ENCODE measurements at places on chromosomes 2 and 18.

GRCh38 chr2:63581298-63581961 is 6.8 kb downstream of the WDPCP start:
- no peak for DNase-seq

GRCh38 chr2:33839791-33840190 is 240.7 kb upstream of the FAM98A start:
- DNase-seq: no peak

- DNase-seq: no peak
Observed at GRCh38 chr2:109439986-109440385, 173.8 kb downstream of the SEPTIN10 start.

DNA sequence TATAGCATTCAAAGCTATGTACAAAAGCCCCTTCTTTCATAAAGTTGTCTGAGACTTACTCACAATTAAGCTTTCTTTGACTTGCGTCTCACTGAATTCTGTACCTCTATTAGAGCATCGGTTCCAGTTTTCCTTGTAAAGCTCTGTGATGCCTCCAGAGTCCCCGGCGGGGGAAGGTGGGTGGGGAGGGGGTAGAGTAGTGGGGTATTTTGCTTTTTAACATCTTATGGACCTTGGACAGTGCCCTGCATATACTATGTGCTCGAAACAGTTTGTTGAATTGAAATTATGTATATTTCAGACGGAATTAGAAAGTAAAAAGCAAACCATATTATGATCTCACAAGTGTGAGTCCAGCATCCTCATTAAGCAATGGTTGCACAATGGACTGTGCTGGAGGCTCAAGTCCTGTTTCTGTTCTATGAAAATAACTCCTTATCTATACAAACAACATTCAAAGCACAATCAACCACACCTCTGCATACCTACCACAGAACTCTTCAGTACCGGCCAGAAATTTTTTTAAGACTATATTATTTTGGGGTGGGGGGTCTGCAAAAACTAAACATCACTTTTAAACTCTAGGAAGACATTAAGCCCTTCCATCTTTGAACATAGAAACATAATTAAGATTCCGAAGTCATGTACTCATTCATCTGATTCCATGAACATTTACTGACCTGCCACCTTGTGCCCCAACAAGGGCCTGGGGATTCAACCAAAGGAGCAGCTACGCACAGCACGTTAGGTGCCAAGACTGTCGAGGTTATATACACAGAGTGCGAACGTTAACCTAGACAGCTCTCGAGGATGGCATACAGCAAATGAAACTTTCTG is 908 bp downstream of the STAT1 start:
- no peak for DNase-seq

DNA sequence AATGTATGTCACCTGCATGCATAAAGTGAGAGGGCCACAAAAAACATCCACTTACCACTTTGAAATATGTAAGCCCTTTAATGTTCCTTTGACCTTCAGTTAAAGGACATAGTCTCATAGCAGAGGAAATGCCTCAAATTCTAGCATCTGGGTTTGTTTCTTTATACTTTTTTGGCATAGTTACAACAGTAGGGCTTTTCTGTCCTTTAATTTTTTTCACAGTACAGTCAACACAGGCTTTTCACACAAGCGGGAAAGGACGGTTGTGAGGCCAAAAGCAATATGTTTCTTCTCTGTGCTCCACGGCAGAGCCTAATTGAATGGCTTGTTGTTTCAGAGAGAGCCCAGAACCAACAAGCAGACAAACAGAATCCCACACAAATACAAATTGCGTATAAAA is 57.6 kb downstream of the CRIM1 start:
- no peak for DNase-seq

DNA sequence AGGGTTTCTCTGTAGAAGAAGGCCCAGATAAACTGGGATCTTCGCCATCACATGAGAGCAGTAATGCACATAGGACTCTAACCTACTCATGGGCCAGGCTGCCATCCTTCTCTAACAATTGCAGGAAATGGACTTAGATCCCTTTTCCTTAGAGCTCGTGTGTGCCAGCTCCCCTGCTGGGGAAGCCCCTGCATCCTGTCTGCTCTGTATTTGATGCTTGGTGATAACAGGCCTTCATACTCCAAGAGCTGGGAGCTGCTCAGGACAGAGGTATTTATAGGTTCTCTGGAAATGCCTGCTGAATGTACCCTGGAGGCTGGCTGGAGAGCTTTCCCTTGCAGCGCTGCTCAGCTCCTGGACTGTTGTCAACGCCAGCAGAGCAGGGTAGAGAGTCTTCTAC is 249.6 kb downstream of the MTX2 start:
- DNase-seq: no peak

DNA sequence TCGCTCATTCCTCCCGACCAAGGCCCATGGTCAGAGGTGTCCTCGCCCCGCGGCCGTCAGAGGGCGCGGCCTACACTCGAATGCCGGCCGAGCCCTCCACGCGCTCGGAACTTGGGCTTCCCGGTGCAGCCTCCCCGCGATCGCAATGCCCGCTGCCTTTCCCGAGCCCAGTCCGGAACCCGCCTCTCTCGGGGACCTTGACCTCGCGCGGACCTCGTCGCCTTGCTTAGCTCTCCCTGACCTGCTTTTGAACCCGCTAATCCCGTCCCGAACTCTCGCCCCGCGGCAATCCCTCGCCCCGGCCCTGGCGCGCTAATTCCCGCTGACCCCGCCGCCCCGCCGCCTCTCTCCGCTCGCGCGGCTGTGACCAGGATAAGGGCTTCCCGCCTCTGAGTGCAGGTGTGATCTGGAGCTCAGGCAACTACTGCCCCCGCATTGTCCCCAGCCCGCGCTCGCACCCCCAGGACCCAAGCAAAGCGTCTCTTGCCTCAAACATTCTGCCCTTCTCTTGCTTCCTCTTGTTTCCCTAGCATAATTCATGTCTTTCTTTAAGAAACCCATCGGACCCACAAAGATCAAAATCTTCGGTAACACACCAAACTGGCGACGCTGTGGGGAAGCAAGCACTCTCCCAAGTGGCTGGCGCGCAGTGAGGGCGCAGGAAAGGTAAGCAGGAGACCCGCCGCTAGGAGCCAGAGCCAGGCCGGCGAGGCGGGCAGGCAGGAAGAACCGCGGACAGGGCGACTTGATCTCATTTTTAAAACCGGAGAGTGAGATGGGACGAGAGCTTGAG is 46.6 kb upstream of the ATP6V1B1 start:
- no peak for DNase-seq

DNA sequence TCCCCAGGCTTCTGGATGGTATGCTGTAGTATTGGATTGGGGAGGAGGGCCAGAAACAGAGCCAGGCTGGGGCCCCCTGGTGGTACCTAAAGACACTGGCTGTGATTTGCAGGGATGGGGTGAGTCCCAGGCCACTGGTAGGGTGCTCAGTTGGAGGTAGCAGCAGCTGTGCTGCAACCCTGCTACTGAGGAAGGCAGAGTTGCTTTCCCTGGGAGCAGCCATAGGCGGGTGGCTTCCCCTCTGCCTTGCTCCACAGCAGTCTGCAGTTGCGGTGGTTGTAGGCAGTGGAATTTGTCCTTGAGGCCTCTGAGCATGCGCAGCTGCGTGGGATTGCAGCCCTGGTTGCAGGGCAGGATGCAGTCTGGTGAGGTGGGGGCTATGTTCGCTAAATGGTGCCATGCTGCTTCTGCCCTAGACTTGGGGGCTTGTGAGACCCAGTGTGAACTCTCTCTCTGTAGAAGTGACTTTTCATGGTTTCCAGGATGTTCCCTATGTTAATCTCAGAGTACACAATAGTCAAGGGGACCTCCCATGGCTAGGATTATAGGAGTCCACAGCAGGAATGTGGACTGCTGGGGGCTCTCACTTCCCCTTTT is 443.5 kb downstream of the XIRP2 start:
- no peak for DNase-seq

DNA sequence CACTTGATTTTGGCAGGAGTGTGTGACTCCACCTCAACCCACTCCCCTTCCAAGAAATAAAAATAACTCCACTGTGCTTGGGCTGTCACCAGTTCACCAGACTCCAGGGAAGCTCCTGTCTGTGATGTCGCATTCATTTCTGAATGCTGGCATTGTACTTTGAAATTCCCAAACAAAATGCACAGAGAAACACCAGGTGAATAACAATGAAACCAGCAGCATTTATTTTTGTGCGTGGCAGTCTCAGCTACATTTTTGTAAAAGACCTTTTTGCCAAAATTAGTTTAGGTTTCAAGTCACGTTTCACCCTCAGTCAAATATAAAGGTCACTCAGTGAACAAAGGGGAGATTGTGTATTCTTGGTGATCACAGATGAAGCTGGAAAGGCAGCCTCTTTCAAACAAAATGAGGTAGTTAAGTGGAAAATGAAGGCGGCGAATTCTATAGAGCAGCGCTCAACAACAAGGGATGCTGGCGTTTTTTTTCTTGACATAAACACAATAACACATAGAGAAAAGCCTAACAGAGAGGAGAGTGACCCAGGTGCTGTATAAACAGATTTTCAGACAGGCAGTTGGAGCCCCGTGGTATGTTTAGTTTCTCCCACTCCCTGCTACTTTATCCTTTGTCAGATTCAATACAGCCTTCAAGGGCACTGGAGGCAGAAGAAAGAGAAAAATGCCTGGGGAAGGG is 210.3 kb upstream of the GCFC2 start:
- no peak for DNase-seq

DNA sequence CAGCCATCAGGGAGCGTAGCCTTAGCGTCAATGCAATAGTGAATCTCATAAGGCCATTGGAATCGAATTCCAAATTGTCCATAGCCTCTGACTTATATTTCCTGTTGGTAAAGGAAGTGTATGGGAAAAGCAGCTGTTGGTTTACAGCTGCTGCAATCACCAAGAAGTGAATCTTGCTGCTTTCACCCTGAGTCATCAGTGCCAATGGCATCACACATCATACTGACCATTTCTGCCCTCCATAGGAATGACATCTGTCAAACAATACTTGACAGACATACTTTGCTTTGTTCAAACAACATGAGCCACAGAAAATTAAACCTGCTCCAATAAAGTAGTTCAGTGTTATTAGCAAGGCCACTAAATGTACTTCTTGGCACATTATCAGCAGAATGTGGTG is 111.2 kb upstream of the KLHL29 start:
- DNase-seq: no peak

DNA sequence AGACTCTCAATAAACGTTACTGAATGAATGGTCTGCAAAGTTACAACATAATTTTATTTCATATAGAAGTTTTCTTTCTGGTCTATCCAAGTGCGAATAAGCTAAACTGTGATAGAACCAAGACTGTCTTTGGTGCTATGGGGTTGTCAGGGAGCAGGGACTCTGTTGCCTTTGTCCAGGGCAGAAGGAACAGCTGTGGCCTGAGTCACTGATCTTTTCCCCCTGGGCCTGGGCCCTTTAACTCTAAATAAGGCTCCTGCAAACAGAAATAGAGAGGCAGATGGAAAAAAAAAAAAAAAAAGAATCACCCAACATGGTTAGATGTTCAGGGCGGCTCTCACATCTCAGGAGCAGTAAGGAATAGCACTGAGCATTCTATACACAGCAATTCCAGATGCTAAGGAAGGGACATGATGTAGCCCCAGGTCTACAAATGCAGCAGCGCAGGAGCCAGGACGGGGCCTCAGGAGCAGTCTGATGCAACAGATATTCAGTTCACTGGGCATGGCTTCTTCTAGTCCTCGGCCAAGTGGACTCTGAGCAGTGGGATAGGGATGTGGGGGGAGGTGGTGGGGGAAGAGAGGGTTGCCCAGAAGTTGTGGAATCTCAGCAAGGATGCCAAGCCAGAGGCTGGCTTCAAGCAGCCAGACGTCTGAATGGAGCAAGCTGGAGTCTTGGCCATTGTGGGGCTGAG is 247.1 kb upstream of the SIX2 start:
- no peak for DNase-seq

DNA sequence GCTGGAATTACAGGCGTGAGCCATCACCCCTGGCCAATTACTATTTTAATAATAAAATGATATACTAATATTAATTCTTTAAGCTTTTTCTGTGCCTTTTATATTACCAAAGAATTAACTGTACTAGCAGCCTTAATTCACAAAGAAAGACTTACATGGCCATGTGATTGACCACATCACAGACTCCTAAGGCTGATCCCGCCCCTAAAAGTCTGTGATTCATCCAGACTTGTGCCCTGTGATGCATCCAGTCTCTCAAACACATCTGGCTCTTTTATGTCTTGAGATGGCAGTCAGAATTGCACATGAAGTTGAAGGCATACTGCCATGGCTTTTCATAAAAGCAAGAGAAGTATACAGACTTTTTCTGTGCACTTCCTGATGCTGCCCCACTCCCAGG is 91.7 kb downstream of the DTNA start:
- no peak for DNase-seq
